Fibroblast of villous mesenchyme (primary cell): ENCODE measurements at places on chromosomes 6 and 20.

DNA sequence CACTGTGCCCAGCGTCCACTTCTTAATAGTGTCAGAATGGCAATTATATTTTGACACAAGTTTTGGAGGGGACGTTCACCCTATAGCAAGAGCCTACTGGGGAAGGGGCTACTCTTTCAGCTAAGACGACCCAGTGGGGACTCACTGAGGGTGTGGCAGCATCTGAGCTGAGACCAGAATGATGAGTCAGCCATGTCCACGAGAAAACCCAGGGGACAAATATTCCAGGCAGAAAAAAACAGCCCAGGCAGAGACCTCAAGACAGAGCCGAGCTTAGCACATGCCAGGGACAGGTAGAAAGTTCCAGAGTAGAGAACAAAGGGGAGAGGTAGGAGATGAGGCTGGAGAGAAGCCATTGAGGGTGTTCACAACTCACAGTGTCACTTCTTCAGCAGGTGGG, 11.2 kb downstream of the CNBD2 start:
- no peak for DNase-seq

DNA sequence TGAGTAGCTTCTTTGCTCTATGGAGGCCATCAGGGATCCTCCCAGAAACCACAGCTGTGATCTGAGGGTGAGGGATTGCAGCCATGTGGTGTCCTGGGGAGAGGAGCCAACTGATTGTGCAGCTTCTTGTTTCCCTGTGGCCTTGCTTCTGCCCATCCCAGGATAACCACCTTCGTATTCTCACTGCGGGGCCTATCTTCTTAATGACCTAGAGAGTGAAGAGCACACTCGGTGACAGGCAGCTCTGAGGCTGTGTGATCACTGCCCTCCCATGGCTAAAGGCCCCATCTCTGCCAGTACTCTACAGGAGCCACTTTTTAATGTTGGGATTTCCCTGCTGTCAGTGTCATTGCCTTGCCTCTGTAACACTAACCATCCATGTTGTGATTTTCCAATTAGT, 5.3 kb upstream of the RAET1L start:
- DNase-seq = no peak

GRCh38 chr6:43735642-43736199, 34.3 kb upstream of the VEGFA start:
- DNase-seq = no peak

- DNase-seq = no peak
Measured at GRCh38 chr6:13308332-13308731, 20.0 kb downstream of the TBC1D7 start.

GRCh38 chr6:107682721-107683120, 141.4 kb downstream of the SCML4 start:
- no peak for DNase-seq

DNA sequence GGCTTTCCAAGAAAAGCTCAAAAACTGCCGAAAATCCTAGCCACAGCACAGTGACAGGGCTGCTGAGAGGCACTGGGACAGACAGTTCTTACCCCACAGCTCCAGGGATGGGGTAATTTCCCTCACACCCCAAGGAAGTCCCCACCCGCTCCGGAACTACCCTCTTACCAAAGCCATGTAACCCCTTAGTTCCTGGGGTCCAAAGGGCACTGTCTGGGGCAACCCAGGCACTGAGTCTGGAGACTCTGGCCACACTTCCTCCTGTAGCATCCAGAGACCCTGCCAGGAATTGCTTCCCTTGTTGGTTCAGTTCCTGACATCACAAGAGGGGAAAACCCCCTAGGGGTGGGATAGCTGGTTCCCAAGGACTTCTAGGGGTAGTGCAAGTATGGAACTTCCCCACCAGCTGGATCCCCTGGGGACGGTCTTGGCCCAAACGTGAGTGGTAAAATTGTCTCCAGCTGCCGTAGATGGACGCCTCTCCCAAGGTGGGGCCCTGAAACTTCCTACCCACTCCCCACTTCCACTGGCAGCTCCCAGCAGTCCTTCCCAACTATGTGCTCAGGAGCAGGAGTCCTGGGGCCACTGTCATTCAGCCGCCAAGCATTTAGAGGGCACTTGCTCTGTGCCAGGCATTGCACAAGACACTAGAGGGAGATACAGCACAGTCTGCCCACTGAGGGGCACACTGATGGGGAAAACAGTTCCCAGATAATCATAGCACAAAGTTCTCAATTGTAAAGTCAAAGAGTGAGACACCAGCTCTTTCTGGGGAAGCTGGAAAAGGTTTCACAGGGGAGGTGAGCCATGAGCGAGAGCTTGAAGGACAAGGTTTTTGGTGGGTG, 17.2 kb upstream of the HCK start:
- DNase-seq = no peak

DNA sequence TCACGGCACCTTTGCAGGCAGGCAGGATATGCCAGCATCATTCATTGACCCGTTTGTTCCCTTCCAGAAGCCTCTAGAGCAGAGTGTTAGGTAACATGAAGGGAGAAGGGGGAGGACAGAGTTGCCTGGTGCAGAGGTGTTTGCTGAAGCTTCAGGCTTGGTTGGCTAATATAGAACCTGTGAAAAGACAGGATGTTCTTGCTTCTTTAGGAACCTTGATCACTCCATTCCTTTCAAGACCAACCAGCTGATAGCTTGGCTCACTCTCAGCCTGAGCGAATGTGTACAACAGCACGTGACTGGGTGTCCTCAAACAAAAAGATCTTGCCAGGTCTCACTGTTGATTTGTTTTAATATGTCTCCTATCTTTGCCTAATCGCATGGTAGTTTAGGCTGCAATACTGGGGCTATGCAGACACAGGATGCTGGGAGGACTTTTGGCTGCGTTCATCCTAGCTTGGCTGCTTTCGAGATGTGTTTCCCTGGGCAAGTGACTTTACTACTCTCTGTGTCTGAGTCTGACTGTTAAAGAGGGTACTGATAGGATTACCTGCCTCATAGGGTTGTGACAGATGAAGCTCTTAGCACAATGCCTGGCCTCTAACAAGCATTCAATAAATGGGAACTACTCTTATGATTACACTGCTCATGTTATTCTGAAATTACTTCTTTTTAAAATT, 16.0 kb downstream of the SHLD1 start:
- DNase-seq = no peak

- DNase-seq = no peak
Measured at GRCh38 chr6:154139892-154140291, 100.9 kb downstream of the OPRM1 start.

DNA sequence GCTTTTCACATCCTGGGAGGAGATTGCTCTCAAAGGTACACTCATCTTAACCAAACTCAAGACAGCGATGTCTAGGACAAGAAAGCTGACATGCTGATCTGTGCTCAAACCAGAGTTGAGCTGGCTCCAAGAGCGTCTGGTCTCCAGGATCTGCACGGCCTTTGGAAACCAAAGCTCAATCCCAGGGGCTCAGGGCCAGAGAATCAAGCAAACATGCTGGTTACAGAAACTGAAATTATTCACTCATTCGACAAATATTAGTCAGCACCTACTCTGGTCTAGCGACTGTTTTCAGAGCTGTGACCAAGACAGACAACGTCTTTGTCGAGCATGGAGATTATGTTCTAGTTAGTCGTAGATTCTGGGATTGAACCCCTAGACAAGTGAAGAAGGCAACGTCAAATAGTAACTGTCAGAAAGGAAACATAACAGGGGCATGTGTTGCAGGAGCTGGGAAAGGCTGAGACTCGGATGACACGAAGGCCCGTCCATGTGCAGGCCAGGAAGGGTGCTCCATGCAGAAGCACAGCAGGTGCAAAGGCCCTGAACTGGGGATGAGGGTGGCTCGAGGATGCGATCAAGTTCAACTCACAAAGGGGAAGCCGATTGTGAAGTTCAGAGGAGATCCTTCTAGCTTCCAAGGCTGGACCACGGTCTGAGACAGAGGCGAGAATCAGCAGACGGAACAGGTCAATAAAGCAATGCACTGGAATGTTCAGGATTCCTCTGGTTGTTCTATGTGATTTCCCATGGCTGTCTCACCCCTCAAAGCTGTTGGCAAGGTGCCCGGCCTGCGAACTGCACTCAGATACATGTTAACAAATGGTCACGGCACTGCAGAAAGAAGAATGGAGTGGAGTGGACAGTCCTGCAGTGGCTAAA, 12.5 kb upstream of the PCK1 start:
- no peak for DNase-seq

GRCh38 chr6:137876547-137876946, 9.5 kb downstream of the TNFAIP3 start:
- DNase-seq = no peak

DNA sequence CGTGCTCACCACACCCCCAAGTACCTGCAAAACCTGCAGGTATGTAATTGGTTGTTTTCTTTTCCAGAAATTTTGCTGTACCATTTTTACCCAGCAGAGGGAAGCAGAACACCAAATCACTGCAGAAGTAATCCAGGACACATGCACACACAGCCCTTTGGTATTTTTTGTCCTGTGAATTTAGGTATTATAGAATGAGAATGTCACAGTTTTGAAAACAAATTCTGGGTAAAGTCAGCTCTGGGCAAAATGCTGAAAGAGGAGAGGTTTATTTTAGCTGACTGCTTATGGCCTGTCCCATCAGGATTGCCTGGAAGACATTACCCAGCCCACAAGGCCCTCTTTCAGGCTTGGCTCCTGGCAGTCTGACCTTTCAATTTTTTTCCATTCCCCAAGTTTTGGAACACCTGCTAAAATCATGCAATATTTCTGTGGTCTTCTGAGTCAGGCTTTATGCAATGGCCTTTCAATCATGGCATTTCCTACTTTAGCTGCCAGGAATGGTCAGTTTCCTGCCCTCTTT, 3.5 kb upstream of the EFHC1 start:
- DNase-seq = peak; percentile 72

DNA sequence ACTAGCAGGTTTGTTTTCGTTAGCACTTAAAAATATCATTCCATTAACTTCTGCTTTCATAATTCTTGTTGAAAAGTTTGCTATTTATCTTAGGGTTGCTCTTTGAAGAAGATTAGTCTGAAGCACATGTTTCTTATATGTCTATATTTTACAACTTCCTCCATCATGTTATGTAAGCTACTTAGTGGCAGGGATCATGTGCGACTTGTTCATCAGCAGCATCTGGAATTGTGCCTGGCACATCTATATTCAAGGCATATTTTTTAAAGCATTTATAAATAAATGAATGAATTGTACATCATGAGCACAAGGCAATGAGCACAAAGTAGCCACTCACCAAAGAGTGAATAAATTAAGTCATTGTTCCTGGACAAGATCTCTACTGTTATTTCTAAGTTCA, 187.2 kb upstream of the COL21A1 start:
- DNase-seq = no peak

DNA sequence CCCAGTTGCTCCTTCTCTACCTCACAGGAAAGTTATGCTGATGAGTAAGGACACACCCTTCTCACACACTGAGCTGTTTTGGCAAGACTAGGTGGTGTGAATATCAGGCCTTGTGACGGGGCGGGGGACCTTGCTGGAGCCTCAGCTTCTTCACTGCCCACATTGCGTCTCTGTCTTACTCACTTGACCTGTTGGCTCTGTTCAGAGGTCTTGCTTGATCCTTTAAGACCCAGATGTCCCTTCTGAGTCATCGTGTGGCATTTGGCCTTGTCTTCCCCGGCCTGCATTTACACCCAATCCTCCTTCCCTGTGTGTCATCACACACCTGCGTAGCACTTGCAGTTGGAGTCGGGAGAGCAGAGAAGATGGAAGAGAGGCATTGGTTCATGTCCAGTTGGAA, 8.3 kb upstream of the PRND start:
- DNase-seq = peak; percentile 14

- peak; percentile 21 for DNase-seq
Measured at GRCh38 chr6:137589067-137589848, 95.1 kb upstream of the OLIG3 start.

DNA sequence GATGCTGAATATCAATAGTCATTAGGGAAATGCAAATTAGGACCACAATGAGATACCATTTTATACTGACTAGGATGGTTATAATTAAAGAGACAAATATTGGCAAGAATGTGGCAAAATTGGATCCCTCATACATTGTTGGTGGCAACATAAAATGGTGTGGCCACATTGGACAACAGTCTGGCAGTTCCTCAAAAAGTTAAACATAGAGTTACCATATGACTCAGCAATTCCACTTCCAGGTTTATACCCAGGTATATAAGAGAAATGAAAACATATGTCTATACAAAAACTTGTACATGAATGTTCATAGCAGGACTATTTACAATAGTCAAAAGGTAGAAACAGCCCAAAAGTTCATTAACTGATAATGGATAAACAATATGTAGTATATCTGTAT, 2.0 kb upstream of the CRIP3 start:
- DNase-seq = no peak

- no peak for DNase-seq
Measured at GRCh38 chr6:101832371-101832770, 438.9 kb downstream of the GRIK2 start.

- no peak for DNase-seq
Measured at GRCh38 chr6:7283676-7284075, 29.3 kb downstream of the SSR1 start.

- DNase-seq = no peak
Measured at GRCh38 chr6:33724102-33725023, 12.9 kb upstream of the UQCC2 start.

DNA sequence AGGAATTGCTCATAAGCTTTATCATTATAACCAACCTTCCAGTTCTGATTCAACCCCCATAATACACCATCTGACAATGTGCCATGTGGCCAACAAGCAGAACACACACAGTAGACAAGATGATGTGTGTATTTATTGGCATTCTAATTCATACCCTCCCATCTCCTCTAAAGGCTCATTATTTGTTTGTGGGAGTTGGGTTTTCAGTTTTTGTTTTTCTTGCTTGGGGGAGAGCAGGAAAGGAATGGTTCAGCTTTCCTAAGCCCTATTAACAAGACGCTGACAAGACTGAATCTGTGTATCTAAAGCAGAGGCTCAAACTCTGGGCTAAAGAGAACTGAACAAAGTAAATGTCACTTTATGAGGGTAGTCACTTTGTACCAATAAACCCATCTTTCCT, 36.8 kb downstream of the EPB41L2 start:
- DNase-seq = no peak

GRCh38 chr20:47818466-47818865, 33.2 kb upstream of the SULF2 start:
- no peak for DNase-seq

GRCh38 chr20:50645253-50646068, 45.9 kb downstream of the RIPOR3 start:
- peak; percentile 100 for DNase-seq

DNA sequence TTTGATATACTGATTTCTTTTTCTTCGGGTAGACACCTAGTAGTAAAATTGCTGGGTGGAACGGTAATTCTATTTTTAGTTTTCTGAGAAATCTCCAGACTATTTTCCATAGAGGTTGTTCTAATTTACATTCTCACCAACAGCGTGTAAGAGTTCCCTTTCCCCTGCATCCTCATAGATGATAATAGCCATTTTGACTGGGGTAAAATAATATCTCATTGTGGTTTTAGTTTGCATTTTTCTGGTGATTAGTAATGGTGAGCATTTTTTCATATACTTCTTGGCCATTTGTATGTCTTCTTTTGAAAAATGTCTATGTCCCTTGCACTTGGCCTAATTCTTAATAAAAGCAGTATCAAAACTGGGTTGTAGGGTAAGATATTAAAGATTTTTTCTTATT, 148.9 kb upstream of the SIM1 start:
- no peak for DNase-seq

- no peak for DNase-seq
Measured at GRCh38 chr6:165671222-165671768, 8.3 kb upstream of the PDE10A start.
